Cerebellar cortex (tissue), 1 donor: ENCODE measurements at places on chromosomes 7 and 10.

- no peak for DNase-seq
These were observed 7.4 kb upstream of the PFKFB3 start for GRCh38 chr10:6195376-6195775.

GRCh38 chr10:3784510-3785250 is at the start of gene KLF6:
KLF6 (minus strand) TSS chr10:3785209; CDS start chr10:3785014, 195 bp downstream.
- DNase-seq = peak; percentile 29

- DNase-seq = no peak
These were observed 702.4 kb upstream of the FZD8 start for GRCh38 chr10:36344240-36345174.

DNA sequence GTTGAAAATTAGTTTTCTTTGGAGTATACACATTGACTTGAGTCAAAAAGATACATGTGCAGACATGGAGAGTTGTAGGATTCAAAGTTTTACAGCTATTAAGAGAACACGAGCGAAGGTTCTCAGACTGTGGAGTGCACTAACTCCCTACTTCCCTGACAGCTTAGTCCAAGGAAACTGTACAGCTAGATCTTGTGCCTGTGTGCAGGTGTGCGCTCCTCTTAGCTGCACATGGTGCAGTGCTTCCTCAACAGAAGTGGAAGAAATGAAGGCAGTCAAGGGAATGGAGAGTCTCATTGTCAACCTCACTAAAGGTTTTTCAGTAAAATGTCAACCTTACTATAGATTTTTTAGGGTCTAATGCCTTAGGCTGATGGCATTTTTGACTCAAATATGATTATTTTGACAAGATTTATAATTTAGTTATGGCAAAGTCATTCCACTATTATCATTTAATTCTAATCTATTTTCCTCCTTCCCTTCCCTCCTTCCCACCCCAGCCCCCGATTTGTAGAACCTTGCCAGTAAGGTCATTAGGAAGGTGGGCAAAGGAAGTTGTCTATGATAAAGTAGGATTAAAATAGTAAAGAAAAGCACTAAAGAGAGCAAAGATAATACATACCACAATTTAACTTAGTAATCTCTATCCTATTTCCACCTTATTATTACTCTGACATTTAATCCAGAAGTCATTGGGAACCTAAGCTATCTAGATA is 13.6 kb downstream of the PDK4 start:
- DNase-seq = no peak

DNA sequence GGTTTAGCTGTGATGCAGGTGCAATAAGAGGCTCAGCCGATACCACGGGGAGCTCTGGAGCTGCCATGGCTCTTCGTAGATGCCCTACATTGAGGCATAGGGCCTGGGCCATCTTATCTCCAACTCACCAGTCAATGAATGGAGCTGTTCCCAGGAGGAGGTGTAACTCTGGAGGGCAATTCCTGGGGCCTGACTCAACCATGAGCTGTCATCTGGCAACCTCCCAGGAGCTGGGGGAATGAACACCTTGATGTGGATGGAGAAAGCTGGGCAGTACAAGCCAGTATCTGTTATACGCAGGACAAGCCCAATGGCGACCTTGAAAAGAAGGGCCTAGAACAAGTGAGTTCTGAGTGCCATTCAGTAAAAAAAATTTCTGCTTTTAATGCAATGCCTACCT is 224.0 kb upstream of the PLXDC2 start:
- no peak for DNase-seq

GRCh38 chr7:88442413-88442812 is 135.7 kb upstream of the STEAP4 start:
- DNase-seq = no peak

DNA sequence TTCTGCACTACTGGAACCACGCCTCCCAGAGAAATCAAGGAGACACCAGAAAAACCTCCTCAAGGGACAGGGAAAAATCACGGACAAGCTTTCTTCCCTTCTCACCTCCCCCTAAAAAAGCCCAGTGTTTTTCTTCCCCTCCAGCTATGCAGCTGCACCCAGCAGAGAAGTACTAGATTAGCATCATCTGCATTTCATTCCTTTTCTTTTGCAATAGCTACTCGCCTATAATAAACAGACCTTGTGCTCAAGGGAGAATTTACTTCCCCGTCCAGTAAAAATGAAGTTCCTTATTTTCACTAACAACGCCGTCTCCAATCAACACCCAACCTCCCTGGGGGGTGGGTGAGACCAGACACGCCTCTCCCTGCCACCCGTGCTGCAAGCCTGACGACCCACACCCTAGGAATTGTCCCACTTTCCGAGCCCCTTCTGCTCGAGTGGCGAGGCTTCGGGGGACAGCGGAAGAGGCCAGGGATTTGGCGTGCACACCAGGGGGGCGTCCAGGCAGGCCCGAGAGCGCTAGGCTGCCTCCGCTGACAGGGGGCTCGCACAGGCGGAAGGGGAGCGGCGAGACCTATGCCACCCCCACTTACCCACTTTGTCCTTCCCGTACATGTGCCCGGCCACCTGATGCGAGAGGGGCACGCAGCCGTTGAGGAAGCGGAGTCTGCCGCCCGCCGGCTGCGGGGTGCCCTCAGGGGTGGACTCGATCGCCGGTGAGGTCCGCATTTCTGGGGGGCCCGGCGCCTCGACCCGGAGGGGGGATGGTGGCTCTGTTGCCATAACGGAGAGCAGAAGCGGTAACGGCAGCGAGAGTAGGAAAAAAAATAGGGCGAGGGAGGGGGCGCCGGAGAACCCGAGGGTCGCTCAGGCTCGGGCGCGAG is 625 bp downstream of the IPMK start:
- peak; percentile 47 for DNase-seq

DNA sequence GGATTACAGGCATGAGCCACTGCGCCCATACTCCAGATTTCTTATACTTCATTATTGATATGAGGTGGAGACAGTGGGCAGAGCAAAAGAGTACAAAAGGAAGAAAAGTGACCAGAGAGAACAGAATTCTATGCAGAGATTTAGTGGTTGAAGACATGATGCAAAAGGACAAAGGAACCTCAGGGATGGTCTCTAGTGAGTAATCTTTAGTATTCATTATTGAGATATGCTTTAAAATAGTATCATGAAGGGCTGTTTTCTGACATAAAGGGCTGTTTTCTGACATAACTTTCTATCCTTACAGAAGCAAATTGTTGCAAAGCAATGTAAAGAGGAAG is 81.2 kb upstream of the OIT3 start:
- no peak for DNase-seq

GRCh38 chr7:79620291-79620690 is 166.8 kb upstream of the MAGI2 start:
- DNase-seq = no peak

DNA sequence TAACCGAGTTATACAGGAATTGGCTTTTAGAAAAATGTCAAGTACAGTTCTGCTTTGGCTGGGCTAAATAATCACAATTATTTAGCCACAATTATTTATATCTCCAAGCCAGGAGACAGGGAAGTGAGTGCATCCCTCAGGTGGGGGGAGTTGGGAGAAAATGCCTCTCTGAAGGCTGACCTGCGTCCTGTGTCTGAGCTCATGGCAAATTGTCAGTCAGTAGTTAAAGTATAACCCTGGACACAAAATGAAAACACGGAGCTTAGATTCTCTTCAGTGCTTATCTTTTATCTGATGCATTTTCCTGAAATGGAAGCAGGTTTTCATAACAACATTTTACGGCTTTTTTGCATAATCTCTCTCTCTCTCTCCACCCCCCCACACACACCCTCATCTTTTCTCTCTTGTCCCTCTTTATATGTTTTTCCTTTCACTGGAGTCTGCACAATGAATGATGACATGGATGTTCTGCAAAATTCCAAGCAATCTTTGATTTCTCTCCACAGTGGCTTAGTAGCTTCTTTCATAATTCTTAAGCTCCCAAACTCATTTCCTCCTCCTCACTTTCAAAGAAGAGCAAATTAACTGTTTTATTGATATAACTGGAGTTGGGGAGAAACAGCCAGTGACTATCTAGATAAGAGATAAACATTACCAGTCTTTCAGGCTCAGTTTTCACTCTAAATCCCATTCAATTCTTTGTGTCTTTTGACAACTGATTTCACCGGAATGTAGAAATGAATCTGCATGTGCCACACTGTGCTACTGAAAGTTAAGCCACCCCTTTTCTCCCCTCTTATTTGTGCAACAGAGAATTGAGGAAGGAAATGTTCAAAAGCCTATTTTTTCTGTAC is 521.4 kb upstream of the GHITM start:
- DNase-seq = no peak
